Activated CD4-positive, alpha-beta T cell treated with anti-CD3 and anti-CD28 coated beads, Interleukin-2, Interleukin-4, amounts not matched to agents 100 ng/mL and 50 ng/mL, durations not matched to agents 16 hours and 8 hours (primary cell): ENCODE measurements at places on chromosomes 5 and 9.

DNA sequence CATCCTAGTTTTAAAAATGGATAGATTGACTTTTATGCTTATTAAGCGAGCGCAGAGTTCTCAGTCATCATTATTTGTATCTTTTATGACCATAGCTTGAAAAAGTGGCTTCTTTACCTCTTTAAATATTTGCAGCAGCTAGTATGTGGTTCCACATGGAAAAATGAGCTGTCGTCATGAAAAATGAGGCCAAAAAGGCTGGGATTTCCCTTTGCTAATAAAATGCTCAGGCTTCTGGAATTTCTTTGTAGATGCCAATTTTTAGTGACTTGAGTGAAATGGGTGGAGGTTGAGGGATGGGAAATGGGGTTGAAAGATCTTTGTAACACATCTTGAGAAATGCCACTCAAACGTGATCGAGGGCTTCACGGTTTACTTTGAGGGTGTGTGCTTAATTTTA lies 35.2 kb downstream of the RAI14 start:
- no peak for DNase-seq

DNA sequence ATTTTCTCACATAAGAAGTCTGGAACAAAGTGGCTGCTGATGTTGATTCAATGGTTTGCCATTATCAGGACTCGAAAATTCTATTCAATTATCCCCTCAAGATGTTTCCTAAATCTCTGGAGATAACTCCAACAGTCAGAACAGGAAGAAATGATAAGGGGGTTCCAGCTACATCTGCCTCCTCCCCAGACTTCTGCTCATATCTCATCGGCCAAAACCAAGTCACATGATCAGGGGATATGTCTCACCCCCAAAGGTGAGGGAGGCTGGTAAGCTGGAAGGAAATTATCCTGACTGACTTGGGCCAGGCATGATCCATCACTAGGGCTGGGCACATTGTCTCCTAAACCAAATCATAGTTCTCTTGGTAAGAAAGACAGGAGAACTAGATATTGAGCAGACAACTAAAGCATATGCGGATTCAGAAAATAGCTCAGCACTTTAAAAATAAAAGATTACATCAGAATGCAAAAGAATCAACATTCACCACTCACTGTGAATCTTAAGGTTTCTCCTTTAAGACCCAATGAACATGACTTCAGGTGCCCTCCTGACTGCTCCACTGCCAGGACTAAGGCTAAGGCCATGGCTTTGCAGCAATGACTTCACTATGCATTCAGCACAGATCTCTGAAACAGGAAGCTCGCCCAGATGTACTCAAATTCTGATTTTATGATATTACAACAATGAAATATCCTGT lies 306.3 kb downstream of the ENC1 start:
- no peak for DNase-seq

DNA sequence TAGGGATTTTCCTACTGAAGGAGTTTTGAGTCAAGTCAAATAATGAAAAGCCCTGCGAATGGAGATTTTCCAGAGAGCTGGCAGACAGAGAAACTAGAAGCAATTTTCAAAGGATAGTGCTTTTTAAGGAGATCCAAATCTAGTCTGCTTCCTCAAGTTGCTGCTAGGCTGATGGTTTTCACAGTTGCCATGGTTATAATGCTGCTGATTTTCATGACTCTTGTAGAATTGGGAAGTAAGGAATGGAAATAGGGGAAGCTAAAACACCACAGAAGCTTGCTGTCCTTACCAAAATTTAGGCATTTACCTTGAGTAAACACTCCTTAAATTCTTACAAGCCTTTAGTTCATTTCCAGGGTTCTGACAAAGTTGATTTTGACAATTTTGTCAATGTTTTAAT lies 30.1 kb upstream of the HAPLN1 start:
- no peak for DNase-seq

GRCh38 chr9:8926461-8926860 lies 1126.9 kb upstream of the DMAC1 start:
- no peak for DNase-seq

DNA sequence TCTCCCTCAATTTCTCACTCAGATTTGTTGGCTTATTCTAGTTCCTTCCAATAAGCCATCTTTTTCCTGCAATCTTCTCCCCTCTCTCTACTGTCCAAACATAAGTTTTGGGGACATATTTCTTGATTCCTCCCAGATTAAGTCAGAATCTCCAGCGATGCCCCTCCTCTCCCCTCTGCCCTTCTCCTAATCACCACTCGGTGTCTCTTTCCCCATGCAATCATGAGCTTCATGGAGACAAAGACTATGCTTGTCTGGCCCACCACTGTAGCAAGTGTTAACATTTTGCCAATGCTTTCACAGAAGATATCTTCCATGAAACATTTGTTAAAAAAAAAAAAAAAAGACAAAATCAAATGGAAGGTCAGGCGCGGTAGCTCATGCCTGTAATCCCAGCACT lies 42.4 kb downstream of the PDE6A start:
- no peak for DNase-seq

DNA sequence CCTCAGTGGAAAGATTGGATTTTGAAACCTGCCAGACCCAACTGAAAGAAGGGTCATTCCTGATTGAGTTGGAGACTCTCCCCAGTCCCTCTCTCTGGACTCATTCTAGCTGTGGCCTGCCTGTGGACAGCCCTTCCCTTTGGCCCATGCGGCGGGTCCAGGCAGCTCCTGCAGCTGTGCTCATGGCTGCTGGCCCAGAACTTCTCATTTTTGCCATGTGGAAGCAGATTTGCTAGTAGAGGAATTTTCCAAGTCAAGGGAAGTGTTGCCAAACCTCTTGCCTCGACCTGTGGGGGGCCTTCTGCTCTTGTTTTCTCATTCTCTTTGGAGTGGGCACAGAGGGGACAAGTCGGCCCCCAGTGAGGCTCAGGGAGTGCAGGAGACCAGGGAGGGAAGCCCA lies 89.2 kb downstream of the ANKRD33B start:
- DNase-seq, result no peak

- no peak for DNase-seq
Observed at GRCh38 chr5:88380332-88380731, 111.7 kb upstream of the TMEM161B start.

DNA sequence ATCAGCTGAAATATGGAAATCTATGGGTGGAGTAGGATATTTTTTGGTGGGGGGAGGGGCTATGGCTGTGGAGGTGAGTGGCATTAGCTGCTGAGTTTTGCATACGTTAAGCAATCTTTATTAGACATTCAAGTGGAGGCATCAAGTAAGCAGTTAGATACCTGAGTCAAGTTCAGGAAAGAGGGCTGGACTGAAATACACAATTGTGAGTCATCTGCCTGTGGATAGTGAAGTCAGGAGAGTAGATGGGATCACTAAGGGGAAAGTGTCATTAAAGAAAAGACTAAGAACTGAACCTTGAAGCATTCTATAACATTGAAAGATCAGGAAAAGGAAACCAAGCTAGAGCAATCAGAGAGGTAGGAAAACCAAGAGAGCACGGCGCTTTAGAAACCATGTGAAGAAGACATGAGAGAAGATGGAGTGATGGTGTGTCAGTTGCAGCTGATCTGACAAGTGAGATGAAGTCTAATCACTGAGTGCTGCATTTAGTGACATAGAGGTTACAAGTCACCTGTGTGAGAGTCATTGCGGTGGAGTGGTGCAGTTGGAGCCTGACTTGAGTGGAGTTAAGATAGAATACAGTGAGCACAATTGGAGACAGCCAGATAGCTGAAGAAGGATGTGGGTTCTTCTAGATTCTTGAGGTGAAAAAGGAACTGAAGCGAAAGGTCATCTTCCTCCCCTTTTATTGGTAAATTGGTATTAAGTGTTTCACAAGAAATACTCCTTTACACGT lies 88.7 kb downstream of the PIP5K1B start:
- DNase-seq, result no peak

GRCh38 chr5:173334808-173335207 lies 6.6 kb upstream of the STC2 start:
- no peak for DNase-seq

GRCh38 chr9:110777876-110778215 lies 109.3 kb downstream of the MUSK start:
- no peak for DNase-seq

DNA sequence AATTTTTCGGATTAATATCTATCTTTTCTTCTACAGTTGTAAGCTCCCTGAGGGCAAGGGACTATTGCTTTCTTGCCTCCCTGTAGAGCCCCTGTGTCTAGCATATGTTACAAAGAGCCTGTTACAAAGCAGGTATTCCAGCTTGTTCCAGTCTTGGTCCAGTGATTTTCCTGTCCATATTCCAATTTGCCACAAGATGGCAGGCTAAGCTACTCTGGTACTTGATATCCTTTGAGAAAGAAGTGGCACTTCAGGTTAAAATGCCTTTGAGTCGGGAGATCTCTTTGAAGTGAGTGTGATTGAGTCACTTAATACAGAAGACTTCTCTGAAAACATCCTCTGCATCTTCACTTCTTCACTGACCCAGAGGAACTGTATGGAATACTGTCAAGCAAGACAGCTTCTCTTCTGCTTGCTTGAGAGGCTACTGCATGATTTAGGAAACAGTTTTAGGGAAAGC lies 24.5 kb downstream of the CAVIN4 start:
- peak; percentile 4 for DNase-seq

DNA sequence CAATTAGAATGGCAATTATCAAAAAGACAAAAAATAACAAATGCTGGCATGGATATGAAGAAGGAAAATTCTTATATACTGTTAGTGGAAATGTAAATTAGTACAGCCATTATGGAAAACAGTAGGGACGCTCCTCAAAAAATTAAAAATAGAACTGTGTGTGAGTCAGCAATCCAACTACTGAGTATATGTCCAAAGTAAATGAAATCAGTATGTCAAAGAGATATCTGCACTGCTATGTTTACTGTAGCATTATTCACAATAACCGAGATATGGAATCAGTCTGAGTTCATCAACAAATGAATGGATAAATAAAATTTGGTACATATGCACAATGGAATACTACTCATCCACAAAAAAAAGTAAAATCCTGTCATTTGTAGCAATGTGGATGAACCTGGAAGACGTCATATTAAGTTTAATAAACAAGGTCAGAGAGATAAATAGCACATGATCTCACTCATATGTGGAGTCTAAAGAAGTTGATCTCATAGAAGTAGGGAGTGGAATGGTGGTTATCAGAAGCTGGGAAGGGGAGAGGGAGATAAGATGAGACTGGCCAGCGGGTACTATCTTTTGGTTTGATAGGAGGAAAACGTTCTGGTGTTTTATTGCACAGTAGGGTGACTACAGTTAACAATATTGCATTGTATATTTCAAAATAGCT lies 16.6 kb upstream of the SHC3 start:
- DNase-seq, result no peak

GRCh38 chr9:106862821-106863720 lies at the start of gene ZNF462:
Gene ZNF462, plus strand, starts transcription at chr9:106863166. Its CDS starts 60,218 bp downstream, at chr9:106923384.
- no peak for DNase-seq

DNA sequence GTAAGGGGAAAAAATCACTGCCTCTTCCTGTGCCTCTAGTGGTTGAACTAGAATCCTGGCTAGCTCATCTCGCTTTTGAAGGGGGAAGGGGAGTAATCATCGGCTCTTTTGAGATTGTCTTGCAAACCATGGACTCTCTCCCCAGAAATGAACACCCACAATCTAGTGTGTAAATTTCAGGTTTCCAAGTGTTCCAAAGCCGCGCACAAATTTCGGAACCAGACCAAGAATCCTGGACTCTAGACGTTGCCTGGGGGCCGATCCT lies 4.9 kb upstream of the FOXE1 start:
- DNase-seq, result no peak

DNA sequence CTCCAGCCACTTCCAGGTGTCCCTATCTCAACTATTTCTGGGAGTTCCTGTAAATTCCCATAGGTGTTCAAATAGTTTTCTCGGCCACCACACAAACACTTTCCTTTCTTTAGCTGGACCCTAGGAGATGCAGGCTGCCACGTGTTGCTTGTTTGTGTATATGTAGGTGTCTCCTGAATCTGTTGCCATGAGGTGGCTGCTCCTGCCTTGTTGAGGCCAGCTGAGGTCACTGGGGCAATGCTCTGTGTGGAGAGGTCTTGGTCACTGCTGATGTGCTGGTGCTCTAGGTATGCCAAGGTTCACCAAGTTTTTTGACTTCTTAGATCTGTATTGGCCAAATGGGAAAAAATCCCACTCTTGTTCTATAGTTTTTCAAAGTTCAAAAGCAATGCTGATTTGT lies 132.5 kb upstream of the CHD1 start:
- DNase-seq, result no peak

DNA sequence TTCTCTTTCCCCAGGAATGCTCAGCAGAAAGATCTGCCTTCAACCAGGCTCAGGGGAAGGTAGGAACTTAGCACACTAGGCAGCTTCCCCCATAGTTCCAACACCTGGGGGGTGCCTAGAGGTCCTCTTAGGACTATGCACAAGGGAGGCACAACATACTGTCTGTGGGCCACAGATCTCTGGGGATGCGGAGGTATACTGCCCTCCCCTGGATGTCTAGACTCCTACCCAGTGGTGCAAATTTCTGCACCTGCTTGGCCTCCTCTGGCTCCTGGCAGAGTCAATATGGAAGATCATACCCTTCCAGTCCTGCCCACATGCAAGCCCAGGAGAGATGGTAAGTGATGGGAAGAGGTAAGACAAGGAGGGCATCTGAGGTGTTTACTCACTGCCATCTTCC lies 247.5 kb upstream of the DAPK1 start:
- no peak for DNase-seq

- DNase-seq, result no peak
Observed at GRCh38 chr5:124065508-124065907, 553.5 kb downstream of the CSNK1G3 start.

DNA sequence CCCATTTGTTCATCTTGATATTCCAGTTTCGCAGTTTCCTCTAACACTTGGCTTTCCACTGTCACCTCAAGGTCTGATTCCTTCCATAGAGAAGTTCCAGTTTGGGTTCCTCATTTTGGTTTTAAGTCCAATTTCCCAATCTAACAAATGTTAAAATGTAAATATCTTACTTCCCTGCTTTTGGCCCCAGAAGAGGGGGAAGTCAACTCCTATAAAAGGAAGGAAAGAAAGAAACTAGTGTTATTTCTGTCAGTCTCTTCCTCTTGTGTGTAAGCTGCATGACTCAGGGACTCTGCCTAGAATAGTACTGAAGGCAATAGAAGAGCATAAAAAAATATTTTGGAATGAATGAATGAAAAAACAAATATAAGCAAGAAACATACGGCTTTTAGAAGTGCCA lies 127.5 kb upstream of the CCNG1 start:
- no peak for DNase-seq

DNA sequence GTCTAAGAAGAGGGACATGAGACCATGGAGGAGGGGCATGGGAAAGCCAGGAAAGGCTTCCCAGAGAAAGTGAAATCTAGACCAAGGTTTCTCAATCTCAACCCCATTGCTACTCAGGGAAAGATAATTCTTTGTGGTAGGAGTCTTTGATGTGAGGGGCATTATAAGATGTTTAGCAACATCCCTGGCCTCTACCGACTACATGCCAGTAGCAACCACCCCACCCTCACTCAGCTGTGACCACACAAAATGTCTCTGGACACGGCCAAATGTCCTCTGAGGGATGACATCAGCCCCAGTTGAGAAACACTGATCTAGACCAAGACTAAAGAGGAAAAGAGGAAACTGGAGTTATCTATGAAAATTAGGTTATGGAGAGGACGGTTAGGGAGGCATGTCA lies 298.5 kb upstream of the KIF2A start:
- DNase-seq, result no peak

DNA sequence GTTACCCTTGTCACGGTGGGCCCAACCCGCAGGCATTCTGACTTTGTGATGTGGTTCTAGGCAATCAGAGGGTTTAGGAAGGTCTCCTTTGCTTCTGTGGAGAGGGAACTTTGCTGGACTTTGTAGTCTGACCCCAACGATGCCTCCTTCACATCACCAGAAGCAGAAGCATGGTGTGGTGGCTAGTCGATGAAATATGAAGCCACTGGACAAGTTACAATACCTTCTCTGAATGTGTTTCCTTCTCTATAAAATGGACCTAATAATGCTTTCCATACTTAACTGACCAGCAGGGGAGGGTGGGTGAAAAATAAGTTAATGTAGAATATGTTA lies 607 bp downstream of the SPEF2 start:
- DNase-seq, result no peak
